Stimulated activated CD4-positive, alpha-beta T cell treated with anti-CD3 and anti-CD28 coated beads, Interleukin-2, amount 100 ng/mL, for 24 hours (primary cell): ENCODE measurements at places on chromosomes 11 and 22.

DNA sequence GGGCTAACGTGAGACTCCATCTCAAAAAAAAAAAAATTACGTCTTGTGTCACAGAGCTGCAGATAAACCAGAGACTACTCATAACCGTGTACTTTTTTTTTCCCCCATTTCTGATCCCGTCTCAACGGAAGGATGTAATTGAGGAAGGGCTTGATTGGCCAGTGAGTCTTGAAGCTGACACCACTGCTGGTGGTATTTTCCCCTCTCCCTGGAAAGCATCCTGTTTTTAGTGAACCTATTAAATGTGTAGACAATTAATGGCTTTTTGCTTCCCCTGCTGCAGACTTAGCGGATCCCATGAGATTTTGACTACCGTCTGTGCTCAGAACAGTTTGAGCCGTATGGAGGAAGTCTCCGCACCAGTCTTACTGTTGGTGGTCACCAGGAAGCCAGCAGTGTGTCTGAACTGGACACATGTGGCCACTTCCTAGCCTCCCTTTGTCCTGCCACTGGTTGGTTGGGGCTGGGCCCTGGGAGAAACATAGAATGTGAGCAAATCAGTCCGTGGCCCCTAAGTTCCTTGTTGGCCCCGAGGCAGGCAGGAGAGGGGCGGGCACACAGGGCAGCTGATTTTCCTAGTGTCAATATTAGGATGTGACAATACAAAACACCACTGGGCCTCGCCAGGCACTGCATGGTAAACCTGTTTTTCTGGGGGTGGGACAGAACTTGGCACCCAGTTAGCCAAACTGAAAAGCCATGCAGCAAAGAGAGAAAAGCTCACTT lies 3.1 kb downstream of the BIK start:
- no peak for DNase-seq

- DNase-seq = no peak
These were observed 1.4 kb downstream of the TMEM80 start for GRCh38 chr11:696955-697491.

- DNase-seq = no peak
These were observed 83.0 kb downstream of the PDHX start for GRCh38 chr11:34999453-34999852.

DNA sequence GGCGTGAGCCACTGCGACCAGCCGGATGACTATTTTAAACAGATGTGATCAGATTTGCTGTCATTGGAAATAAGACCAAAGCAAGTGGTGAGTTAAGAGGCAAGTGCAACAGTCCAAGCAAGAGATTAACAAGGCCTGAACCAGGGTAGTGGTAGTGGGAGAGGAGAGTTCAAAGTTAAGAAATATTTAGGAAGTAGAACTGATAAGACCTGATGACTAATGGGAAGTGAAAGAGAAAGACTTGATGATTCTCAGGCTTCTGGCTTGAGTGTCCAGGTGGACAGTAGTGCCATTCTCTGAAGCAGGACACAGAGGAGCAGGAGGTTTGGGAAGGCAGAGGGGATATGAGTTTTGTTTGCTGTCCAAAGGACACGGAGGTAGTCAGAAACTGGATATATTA lies 7.2 kb downstream of the NDUFC2 start:
- DNase-seq = no peak

DNA sequence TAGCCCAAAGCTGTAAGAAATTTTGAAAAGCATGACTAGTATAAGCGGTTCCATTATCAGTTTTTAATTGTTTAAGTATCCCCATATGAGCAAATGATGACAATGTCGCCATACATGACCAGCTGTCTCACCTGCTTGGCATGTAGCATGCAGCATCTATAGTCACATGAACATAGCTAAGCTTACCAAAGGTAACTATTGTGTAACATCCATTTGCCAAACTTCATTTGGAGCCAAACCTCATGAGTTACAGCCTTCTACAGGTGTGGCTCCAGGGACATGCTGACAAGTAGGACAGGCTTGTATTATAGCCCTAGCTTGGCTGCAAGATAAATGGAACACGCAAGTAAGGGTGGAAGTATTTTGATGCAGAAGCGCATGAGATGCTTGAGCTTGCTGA lies 30.4 kb downstream of the OR10A6 start:
- no peak for DNase-seq

GRCh38 chr11:2137202-2138067 lies 1.8 kb downstream of the IGF2 start:
- DNase-seq = no peak

GRCh38 chr11:126400479-126400878 lies 45.0 kb downstream of the ST3GAL4 start:
- DNase-seq = no peak

DNA sequence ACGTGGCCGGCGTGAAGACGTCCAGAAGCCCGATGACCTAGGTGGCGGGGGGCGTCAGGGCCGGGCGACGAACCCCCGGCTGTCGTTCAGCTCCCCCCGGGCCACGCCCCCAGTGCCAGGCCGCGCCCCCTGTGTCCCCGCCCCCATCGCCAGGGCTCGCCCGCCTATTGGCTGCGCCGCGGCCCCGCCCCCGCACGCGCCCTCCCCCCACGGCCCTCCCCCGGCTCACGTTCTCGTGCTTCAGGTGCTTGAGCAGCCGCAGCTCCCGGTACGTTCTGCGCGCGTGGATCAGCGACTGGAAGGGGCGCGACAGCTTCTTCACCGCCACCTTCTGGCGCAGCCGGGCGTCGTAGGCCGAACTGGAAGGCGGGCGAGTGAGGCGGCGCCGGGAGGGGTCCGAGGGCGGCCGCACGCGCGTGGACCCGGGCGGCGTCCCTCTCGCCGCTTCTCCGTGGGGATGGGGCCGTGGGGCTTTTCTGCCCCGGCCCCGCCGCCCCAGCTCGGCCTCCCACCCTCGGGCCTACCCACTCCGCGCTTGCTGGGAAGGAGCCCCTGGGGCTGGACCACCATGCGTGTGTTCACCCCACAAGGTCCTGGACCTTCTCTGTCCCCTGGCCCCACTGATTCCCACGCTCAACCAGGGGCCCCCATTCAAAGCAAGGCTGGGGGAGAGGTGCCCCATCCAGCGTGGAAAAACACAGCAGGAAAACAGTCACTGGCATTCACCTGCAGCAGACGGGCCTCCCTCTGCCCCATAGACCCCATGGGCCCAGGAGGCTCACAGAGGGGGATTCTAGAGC lies 2.4 kb downstream of the MAPK11 start:
- DNase-seq = peak; percentile 68

DNA sequence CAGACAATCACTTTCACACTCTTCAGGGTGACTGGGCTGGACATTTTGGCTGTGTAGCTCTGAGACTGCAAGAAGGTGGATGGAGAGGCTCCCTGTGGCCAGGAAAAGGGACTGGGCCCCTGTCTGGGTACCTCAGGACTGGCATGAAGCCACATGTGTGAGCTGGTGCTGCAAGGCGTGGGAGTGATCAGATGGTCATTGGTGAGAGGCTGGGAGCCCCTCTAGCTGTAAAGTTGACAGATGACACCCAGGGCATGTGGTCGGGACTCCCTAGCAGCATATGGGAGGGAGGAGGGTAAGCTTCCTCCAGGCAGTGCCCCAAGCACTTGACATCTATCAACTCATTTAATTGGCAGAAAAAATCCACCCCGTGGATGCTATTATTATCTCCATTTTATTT lies 18.9 kb upstream of the CABP2 start:
- no peak for DNase-seq

- no peak for DNase-seq
These were observed 343.5 kb upstream of the B3GAT1 start for GRCh38 chr11:134755535-134755934.

DNA sequence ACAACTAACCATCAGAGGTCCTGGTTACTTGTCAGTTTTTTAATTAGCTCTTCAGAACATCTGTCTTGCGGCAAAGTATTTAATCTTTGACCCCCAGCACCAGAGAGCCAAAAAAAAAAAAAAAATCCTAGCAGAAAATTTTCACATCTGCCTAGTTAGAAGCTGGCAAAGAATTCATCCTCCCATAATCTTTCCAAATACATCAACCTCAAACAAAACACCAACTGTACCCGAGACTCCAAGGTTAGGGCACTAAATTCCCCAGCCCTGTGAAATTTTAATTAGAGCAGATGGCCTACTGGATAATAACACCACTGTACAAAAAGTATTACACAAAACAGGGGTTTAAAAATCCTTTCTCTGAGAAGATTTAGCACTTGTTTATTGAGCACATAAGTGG lies 55.7 kb downstream of the RAB38 start:
- DNase-seq = no peak

GRCh38 chr11:62847767-62848314 lies 8.5 kb upstream of the WDR74 start:
- DNase-seq = no peak

- no peak for DNase-seq
These were observed 63.9 kb downstream of the TRMU start for GRCh38 chr22:46399251-46400024.

DNA sequence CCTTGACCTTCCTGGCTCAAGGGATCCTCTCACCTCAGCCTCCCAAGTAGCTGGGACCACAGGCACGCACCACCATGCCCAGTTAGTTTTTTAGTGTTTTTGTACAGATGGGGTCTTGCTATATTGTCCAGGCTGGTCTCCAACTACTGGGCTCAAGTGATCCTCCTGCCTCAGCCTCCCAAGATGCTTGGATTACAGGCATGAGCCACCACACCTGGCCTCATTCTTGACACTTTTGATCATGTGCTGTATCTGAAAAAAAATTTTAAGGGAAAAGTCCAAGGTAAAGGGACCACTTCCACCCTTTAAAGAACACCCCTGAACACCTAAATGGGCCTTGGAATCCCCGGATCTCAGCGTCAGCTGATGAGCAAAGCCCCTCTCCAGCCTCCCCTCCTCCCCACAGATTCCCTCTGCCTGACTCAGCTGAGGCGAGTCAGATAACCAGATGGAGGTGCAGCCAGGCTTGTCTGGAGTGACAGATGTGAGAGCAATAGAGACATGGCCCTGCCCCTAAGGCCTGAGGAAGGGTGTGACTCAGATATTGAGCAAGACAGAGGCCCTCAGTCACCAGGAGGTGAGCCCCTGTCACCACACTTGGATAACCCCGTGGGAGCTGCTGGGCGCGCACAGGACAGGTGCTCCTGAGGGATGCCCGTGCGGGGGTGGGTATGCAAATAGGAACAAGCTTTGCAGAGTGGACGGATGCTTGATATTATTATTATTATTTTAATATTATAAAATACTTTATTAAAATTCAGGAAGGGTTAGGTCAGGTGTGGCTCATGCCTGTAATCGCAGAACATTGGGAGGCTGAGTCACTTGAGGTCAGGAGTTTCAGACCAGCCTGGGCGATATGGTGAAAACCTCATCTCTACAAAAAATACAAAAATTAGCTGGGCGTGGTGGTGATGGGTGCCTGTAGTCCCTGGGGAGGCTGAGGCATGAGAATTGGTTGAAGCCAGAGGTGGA lies 5.0 kb upstream of the CCDC88B start:
- DNase-seq = peak; percentile 42

DNA sequence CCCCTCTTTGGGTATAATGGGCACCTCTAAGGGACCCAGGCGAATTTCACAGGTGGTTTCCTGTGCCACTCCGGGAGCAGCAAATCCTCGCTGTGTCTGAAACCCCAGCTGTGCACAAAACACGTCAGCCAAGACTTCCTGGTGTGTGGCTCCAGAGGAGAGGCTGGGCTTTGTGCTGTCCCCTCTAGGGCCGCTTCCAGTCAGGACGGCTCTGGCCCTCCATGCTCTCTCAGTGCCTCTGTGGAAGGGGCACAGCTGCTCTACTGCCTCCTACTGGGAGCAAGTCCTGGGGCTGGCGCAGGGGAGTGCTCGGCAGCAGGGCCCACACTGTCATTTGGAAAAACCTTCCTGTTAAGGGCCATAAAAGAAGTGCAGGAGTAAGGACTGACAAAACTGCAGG lies 23.7 kb upstream of the ARFGAP3 start:
- no peak for DNase-seq

GRCh38 chr11:35792148-35792845 lies 129.7 kb downstream of the TRIM44 start:
- DNase-seq = no peak

GRCh38 chr11:46914363-46914762 lies 4.0 kb downstream of the LRP4 start:
- DNase-seq = no peak

- DNase-seq = peak; percentile 53
These were observed 369 bp downstream of the DHCR7 start for GRCh38 chr11:71447791-71448256.

DNA sequence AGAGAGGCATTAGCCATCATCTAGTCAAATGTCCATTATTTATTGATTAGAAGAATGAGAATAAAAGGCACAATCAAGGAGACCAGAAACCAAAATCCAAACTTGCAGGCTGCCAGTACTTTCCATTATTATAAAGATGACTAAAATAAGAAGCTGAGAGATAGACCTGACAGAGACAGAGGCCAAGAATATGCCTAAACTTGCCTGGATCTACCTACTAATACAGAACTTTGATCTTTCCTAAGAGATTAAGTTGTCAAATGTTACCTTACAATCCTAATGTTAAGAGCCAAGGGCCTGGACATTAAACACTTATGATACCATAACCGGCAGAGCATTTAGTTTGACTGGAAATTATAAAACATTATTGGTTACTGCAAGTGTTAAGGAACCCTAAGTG lies 6.2 kb downstream of the LGR4 start:
- no peak for DNase-seq

- DNase-seq = no peak
These were observed 8.6 kb downstream of the HTATIP2 start for GRCh38 chr11:20372081-20372626.

DNA sequence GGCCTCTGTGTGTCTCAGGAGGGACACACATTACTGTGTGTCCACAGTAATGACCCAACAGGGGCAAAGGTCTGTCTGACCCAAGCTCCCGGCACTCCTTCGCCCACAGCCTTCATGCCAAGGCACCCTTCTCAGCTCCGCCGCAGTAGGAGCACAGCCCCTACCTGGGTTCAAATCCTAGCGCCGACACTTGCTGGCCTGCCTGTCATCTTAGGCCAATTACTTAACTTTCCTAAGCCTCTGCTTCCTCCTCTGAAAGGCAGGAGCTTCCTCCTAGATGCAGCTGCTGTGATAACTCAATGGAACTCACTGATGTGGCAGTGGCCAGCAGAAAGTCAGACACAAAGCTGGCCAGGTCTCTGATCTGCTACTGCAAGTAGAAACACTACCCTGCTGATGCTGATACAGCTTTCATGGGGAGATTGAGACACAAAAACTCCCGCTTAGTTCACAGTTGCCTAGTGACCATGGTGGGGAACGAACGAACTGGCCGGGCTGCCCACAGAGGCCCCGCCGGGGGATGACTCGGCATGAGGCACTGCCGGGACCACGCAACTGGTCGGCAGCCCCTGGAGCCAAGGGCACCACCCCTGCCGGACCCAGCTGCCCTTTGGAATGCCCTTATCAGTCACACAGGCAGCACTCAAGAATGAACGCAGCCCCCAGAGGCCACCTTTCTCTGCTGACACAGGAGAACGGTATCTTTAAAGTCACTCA lies 8.1 kb downstream of the EHD1 start:
- DNase-seq = no peak

GRCh38 chr11:45844822-45845578 lies 2.3 kb upstream of the CRY2 start:
- no peak for DNase-seq

- DNase-seq = no peak
These were observed 1043.8 kb downstream of the BRD1 start for GRCh38 chr22:48783821-48784266.

GRCh38 chr22:35410663-35411034 lies 10.7 kb downstream of the MCM5 start:
- no peak for DNase-seq

GRCh38 chr11:19526119-19526518 lies 186.5 kb upstream of the NAV2 start:
- DNase-seq = no peak
